Heart left ventricle (tissue), 16 donors: ENCODE measurements at places on chromosomes 4 and X. TPM values are rescaled to one million over a fixed set of nuclear protein-coding genes. Genes with fewer than 3 reads are reported as not detected.

DNA sequence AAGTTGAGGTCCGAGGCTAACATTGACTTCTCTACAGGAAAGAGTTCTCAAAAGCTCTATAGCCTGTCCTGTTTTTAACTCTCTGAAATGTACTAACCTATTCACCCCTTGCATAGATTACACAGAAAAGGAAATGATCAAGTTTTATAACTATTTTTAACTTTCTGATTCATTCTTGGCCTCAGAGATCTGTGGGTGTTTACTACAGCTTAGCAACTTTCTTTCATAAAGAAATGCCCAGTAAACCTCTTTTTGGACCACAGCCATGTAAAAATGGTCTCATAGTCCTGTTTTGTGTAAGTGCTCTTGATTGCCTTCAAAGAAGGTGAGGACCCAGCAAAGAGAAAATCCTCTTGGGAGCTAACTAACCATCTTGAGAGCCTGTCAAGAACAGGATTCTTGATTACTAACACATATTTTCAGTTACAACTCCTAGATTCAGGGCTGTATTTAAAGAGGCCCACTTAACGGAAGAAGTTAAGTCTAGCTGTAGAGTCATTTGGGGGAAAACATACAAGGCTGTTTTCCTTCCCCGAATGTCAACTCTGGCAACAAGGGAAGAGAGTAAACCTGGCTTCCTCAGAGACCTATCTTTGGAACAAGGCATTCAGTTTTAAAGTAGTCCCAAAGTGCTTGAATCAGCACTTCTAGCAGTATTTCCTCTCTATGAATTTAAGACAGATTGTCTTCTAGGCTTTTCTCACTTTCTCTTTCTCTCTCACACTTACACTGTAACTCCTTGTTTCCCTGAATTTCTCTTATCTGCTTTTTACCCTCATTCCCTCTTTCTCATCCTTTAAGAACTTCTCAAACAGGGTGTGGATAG is 78.2 kb downstream of the IL21 start:
- H3K27me3 ChIP-seq: no peaks in the 10 kb centered on the region
- H3K36me3 ChIP-seq: no peaks in the 10 kb centered on the region
- no peak overlapping the region for H3K27ac ChIP-seq
- H3K4me1 ChIP-seq: no peaks in the 10 kb centered on the region
- DNase-seq: no peak

GRCh38 chr4:163816494-163816893 is 322.0 kb downstream of the TMA16 start:
- H3K27ac ChIP-seq: no peak overlapping the region
- no peaks in the 10 kb centered on the region for H3K36me3 ChIP-seq
- no peak overlapping the region for H3K4me3 ChIP-seq
- no peaks in the 10 kb centered on the region for H3K27me3 ChIP-seq
- DNase-seq: no peak

KCTD8 gene
- total RNA-seq: not detected

TTC29 gene
- total RNA-seq: not detected

SH3RF1 gene
- total RNA-seq: 8.0 TPM

NEXMIF gene
- total RNA-seq: 0.50 TPM

CT45A5 gene
- not detected for total RNA-seq

GRCh38 chrX:119062750-119063374 is 9.9 kb upstream of the CT47C1 start:
- H3K27ac ChIP-seq: no peak overlapping the region
- H3K36me3 ChIP-seq: no peaks in the 10 kb centered on the region
- peaks cover 6% of the 10 kb centered on the region for H3K4me1 ChIP-seq

MAGED2 gene
- 80.7 TPM for total RNA-seq

- DNase-seq: no peak
- H3K27ac ChIP-seq: no peak overlapping the region
- H3K4me3 ChIP-seq: no peak overlapping the region
- no peaks in the 10 kb centered on the region for H3K36me3 ChIP-seq
- H3K4me1 ChIP-seq: no peaks in the 10 kb centered on the region
These were observed 105.6 kb upstream of the AP1S2 start for GRCh38 chrX:15960237-15960636.

DNA sequence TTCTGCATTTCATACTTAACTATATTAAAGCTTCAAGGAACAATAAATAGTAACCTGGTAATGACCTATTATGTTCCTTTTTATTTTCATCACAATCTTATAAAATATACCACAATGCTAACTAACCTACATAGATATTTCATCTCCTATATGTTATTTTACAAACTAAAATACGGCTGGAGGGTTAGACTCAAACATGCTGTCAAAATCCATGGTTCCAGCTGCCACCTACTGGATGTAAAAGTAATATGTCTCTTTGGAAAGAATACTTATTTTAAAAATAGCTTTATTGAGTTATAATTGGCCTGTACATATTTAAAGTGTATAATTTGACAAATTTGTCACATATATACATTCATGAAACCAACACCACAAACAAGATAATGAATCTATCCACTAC is 15.0 kb downstream of the RGN start:
- no peaks in the 10 kb centered on the region for H3K4me1 ChIP-seq
- H3K36me3 ChIP-seq: no peaks in the 10 kb centered on the region
- no peak overlapping the region for H3K4me3 ChIP-seq
- no peak overlapping the region for H3K27ac ChIP-seq
- no peak for DNase-seq

GRCh38 chr4:106318511-106318910 is 2.2 kb downstream of the AIMP1 start:
- no peak overlapping the region for H3K4me3 ChIP-seq
- H3K27ac ChIP-seq: no peak overlapping the region
- peaks cover 8% of the 10 kb centered on the region for H3K36me3 ChIP-seq
- H3K4me1 ChIP-seq: peaks cover 41% of the 10 kb centered on the region
- no peak for DNase-seq

TFE3 gene
- 28.6 TPM for total RNA-seq

DNA sequence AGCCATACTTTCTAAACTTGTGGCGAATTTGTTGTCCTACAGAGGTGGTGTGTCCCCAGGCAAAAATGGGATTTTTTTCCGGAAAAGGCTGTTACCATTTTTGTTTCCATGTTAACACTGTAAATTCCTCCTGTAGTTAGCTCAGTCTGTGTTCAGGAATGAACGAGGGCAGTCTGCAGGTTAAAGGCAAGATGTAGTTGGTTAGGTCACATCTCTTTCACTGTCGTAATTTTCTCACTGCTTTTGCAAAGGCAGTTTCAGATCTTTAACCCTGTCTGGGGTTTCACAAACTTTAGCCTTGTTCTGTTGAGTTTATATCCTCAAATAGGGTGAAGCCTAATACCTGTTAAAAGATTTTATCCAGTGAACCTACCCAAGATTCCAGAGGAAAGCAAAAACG is 50.5 kb upstream of the PUDP start:
- H3K27ac ChIP-seq: no peak overlapping the region
- no peaks in the 10 kb centered on the region for H3K27me3 ChIP-seq
- no peaks in the 10 kb centered on the region for H3K4me1 ChIP-seq
- H3K36me3 ChIP-seq: no peaks in the 10 kb centered on the region

GRCh38 chrX:154476821-154477220 is 2.3 kb downstream of the LAGE3 start:
- H3K4me1 ChIP-seq: peaks cover 6% of the 10 kb centered on the region
- DNase-seq: no peak
- H3K36me3 ChIP-seq: no peaks in the 10 kb centered on the region
- no peak overlapping the region for H3K4me3 ChIP-seq
- H3K27ac ChIP-seq: no peak overlapping the region

GRCh38 chr4:5650040-5650439 is 58.3 kb downstream of the EVC2 start:
- no peaks in the 10 kb centered on the region for H3K4me1 ChIP-seq
- H3K4me3 ChIP-seq: no peak overlapping the region
- H3K27me3 ChIP-seq: no peaks in the 10 kb centered on the region

PCDH11X gene
- total RNA-seq: not detected

- H3K4me3 ChIP-seq: no peak overlapping the region
- H3K27ac ChIP-seq: no peak overlapping the region
- no peaks in the 10 kb centered on the region for H3K36me3 ChIP-seq
- no peaks in the 10 kb centered on the region for H3K27me3 ChIP-seq
These were observed 13.4 kb upstream of the FGD1 start for GRCh38 chrX:54509400-54509799.

- H3K4me1 ChIP-seq: no peaks in the 10 kb centered on the region
- H3K27me3 ChIP-seq: no peaks in the 10 kb centered on the region
- H3K4me3 ChIP-seq: no peak overlapping the region
- H3K36me3 ChIP-seq: no peaks in the 10 kb centered on the region
- no peak for DNase-seq
These were observed 88.7 kb downstream of the ATP11C start for GRCh38 chrX:139844163-139844562.

- no peaks in the 10 kb centered on the region for H3K27me3 ChIP-seq
- H3K4me1 ChIP-seq: no peaks in the 10 kb centered on the region
- no peaks in the 10 kb centered on the region for H3K36me3 ChIP-seq
These were observed 388.0 kb downstream of the CCSER1 start for GRCh38 chr4:90515191-90515590.

TENM3 gene
- total RNA-seq: 2.0 TPM

DNA sequence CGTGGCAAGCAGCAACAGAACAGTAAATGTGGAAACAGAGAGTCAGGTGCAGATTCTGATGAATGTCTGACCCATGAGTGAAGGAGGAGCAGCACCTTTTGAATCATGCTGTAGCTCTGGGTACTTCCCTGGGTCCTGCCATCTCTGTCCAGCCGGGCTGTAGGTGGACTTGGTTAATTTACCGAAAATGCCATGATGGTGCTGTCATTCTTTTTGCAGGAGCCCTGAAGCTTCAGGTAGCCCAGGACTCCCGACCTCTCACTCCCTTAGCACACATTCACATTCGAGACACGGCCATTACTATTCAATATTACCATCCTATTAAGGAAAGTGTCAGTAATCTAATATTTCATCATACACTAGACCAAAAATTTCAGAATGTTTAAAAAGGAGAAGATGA is 320.9 kb downstream of the STK32B start:
- no peaks in the 10 kb centered on the region for H3K27me3 ChIP-seq
- no peak overlapping the region for H3K27ac ChIP-seq
- H3K4me3 ChIP-seq: no peak overlapping the region
- H3K4me1 ChIP-seq: no peaks in the 10 kb centered on the region

GRCh38 chrX:125681507-125681906 is 361.8 kb downstream of the TEX13C start:
- H3K4me3 ChIP-seq: no peak overlapping the region
- no peak overlapping the region for H3K27ac ChIP-seq
- H3K36me3 ChIP-seq: no peaks in the 10 kb centered on the region
- no peaks in the 10 kb centered on the region for H3K4me1 ChIP-seq
- H3K27me3 ChIP-seq: no peaks in the 10 kb centered on the region

TMEM154 gene
- total RNA-seq: 2.0 TPM

GAGE12F gene
- not detected for total RNA-seq

GRCh38 chr4:75904076-75904475 is 1.8 kb upstream of the PPEF2 start:
- no peak overlapping the region for H3K27ac ChIP-seq
- H3K27me3 ChIP-seq: no peaks in the 10 kb centered on the region
- DNase-seq: no peak
- no peaks in the 10 kb centered on the region for H3K4me1 ChIP-seq
- H3K36me3 ChIP-seq: no peaks in the 10 kb centered on the region
- no peak overlapping the region for H3K4me3 ChIP-seq

GRCh38 chr4:141654098-141654497 is 17.7 kb downstream of the IL15 start:
- no peak overlapping the region for H3K27ac ChIP-seq
- DNase-seq: peak; percentile 58
- no peaks in the 10 kb centered on the region for H3K27me3 ChIP-seq
- no peaks in the 10 kb centered on the region for H3K36me3 ChIP-seq
- H3K4me3 ChIP-seq: no peak overlapping the region

CTSO gene
- total RNA-seq: 11.0 TPM

- DNase-seq: no peak
- H3K27ac ChIP-seq: no peak overlapping the region
- H3K36me3 ChIP-seq: no peaks in the 10 kb centered on the region
- H3K4me1 ChIP-seq: no peaks in the 10 kb centered on the region
- no peaks in the 10 kb centered on the region for H3K27me3 ChIP-seq
- no peak overlapping the region for H3K4me3 ChIP-seq
These were observed 50.6 kb upstream of the PHOX2B start for GRCh38 chr4:41799126-41799525.

LRP2BP gene
- total RNA-seq: 1.2 TPM

DNA sequence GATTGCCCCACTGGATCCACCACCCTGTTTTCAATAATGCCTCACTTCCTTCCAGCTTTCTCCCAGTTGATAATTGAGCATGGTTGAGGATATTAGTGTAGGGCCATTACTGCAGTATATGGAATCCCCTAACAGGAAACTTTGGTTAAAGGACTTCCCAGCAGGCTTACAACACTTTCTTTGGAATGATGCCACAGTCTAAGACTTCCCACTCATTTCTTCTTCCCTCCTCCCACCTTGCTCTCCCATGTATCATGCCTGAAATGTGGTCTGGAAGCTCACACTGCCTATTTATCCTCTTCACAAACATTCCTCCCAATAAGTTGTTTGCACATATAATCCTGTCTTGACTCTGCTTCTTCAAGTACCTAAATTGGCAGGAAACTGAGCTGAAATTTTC is 863.3 kb downstream of the CENPC start:
- no peaks in the 10 kb centered on the region for H3K27me3 ChIP-seq
- no peaks in the 10 kb centered on the region for H3K4me1 ChIP-seq

RPA4 gene
- 0.17 TPM for total RNA-seq

ZNF157 gene
- not detected for total RNA-seq

GLOD5 gene
- total RNA-seq: not detected

GRCh38 chr4:150104404-150105027 is 26.3 kb downstream of the DCLK2 start:
- no peak overlapping the region for H3K27ac ChIP-seq
- H3K36me3 ChIP-seq: no peaks in the 10 kb centered on the region
- no peaks in the 10 kb centered on the region for H3K4me1 ChIP-seq
- H3K27me3 ChIP-seq: no peaks in the 10 kb centered on the region
- no peak for DNase-seq

GRCh38 chr4:5956285-5957021 is 61.8 kb downstream of the C4orf50 start:
- no peaks in the 10 kb centered on the region for H3K36me3 ChIP-seq
- no peak overlapping the region for H3K4me3 ChIP-seq
- no peak overlapping the region for H3K27ac ChIP-seq
- no peak for DNase-seq

DNA sequence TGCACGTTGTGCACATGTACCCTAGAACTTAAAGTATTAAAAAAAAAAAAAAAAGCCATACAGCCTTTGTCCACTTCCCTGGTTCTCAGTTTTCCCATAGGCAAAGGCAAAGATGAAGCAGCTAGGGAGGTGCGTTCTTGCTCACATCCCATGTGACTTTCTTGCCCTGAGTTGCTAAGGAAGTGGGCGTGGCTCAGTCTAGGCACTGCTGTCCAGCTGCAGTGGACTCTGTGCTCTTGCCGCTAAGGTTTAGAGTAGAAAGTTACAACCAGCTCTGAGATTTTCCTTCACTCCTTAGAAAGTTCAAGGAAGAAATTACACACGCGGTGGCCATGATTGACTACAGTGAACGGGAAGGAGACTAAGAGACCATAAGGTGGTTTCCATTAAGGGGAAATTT is 144.7 kb downstream of the NAA11 start:
- no peaks in the 10 kb centered on the region for H3K36me3 ChIP-seq
- H3K4me3 ChIP-seq: no peak overlapping the region
- H3K4me1 ChIP-seq: no peaks in the 10 kb centered on the region
- DNase-seq: no peak
- H3K27ac ChIP-seq: no peak overlapping the region

GRCh38 chrX:150870487-150871340 is 27.8 kb downstream of the CD99L2 start:
- H3K27me3 ChIP-seq: no peaks in the 10 kb centered on the region
- H3K4me3 ChIP-seq: no peak overlapping the region
- no peak overlapping the region for H3K27ac ChIP-seq
- no peaks in the 10 kb centered on the region for H3K36me3 ChIP-seq
- DNase-seq: no peak
